ENCODE measurements at places on chromosomes 7 and 10.

DNA sequence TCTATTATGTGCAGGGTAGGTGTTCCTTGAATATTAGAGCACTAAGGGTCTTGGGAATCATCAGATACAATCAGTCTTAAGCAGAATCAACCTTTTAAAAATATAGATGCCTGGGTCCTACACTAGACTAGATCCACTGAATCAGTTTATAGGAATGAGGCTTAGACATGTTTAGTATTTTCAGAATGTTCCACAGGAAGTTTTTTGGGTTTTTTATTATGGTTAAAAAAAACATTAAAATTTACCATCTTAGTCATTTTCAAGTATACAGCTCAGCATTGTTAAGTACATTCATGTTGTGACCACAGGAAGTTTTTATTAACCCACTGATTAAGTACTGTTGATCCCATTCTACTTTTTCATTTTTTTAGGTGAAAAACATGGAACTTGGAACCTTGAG lies 135.7 kb downstream of the LCOR start:
- no peak for DNase-seq

DNA sequence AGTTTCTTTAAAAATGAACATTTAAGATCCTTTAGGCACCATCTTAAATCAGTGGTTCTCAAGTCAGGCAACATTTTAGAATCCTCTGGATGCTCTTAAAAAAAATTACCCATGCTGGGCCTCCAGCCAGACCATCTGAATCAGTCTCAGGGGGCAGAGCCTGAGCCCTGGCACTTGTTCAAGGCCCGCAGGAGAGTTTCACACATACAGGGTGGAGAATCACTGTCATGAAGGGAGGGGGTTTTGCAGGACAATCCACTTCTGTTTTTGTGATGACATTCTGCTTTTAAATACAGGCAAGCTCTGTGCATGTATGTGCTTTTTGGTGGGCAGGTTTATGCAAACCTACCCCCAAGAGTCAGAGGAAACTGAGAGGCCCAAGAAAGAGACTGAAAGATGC lies 268.6 kb downstream of the SEC23IP start:
- no peak for DNase-seq

DNA sequence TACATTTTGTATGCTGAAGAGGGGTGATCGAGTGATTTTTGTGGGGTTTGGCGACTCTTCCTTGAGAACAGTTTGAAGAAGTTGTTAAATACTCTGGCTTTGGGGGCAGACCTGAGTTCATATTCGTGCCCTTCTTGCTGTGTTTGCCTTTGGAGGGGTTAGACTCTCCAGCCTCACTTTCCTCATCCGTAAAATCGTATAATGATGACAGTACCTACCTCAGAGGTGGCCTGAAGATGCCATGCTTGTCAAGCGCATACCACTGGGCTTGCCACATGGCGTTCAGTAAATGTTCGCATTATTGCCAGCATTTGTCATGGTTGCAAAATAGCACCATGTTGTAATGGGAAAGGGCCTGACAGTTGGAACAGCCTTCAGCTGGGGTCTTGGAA lies 1.3 kb downstream of the STK17A start:
- no peak for DNase-seq

DNA sequence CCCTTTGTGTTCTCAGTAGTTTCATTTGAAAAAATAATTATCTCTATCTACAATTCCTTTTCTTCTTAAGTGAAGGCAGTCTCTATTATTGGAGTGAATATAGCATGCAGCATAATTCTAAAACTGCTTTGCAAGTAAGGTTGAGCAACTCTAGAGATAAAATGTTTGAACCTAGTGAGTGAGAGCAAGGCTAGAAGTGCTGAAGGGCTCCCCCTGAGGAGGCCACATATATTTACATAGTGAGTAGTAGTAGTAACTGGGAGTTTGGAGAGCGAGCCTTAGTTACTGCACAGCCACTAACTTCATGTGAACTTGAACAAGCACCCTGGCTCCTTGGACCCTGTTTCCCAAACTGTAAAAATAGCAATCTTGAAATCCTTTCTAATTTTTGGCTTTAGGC lies 141.5 kb upstream of the DKK1 start:
- DNase-seq: no peak

DNA sequence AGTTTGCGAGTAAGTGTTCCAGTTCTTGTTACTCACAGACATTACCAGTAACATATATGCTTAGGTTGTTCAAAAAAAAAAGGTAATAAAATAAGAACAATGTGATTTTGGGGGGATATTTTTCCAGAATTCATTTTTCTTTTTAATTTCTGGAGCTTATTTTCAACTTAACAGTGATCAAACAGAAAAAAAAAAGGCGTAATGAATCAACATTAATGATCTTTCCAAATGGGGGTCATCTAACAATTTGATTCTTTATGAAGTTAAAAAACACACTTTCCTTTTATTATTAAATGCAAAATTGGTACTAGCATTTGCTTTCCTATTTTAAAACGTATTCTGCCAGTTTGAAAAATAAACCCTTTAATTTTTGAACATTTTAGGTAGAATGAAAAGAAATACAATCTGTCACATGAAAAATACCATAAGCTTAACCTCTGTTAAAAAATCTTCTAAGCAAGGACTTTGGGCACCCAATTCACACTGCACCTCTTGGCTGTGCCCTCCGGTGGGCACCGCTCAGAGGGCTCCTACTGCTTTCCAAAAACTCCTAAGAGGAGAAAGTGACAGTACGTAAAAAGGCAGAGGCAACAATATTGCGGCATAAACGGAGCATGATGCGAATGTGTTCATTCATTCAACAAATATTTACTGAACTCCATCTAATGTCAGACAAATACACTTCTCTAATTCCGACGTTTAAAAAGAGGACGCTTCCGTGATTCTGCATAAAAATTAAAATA lies 32.6 kb downstream of the CNPY1 start:
- DNase-seq: no peak

DNA sequence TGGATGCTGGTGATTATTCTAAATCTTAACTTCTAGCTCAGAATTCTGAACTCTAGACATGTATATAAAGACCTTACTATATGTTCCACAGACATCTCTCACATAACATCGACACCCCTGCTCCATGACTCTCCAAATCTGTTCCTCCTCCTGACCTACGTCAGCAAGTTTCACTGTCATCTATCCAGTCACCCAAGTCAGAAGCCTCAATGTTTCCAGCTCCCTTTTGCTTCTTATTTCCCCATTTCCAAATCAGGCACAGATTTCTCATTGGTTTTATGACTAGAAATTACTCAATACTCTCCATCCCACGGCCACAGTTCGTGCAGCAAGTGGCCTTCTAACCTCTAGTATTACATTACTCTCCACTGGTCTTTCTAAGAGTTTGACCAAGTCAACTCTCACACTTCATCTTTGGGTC lies 28.5 kb downstream of the EPC1 start:
- no peak for DNase-seq

GRCh38 chr10:28559618-28560017 lies 26.7 kb downstream of the WAC start:
- no peak for DNase-seq

GRCh38 chr10:84632866-84633265 lies 304.5 kb downstream of the CCSER2 start:
- no peak for DNase-seq

DNA sequence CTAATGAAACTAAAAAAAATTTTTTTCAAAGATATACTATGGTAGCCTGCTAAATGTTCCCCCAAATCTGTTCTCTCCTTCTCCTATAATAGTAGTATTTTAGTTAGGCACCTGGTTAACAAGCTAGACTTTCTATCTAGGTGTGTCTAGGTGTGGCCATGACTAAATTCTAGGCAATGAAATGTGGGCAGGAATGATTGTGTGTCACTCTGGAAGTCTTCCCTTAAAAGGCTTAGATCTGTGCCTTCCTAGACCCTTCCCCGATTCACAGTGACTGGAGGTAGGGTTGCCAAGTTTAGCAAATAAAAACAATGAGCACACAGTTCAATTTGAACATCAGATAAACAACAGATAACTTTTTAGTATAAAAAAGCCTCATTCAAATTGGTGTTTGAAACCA lies 8.3 kb upstream of the ARHGAP21 start:
- no peak for DNase-seq

DNA sequence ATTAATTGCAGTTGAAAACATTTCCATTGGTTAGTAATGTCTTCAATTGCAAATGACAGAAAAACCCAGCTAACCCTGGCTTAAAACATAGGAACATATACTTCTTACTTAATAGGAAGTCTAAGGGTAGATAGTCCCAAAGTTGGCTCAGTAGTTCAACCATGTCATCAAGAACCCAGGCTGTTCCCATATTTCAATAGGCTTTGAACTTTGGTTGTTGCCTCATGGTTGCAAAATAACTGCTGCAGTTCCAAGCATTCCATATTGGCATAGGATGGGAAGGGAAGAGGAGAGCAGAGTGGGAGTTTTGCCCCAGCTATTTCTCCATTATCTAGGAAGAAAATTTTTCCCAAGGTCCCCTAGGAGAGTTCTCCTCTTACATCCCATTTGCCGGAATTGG lies 81.4 kb upstream of the EEPD1 start:
- DNase-seq: no peak

GRCh38 chr10:85993840-85994507 lies 372.6 kb downstream of the GRID1 start:
- DNase-seq: no peak

GRCh38 chr10:23413629-23414089 lies 25.2 kb upstream of the OTUD1 start:
- DNase-seq: no peak

DNA sequence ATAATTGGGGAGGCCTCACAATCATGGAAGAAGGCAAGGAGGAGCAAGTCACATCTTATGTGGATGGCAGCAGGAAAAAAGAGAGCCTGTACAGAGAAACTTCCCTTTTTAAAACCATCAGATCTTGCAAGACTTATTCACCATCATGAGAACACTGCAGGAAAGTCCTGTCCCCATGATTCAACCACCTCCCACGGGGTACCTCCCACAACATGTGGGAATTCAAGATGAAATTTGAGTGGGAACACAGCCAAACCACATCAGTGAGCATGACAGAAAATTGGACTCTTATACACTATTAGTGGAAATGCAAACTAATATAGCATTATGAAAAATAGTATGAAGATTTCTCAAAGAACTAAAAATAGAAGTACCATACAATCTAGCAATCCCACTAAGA lies 271.2 kb downstream of the MAGI2 start:
- no peak for DNase-seq

- no peak for DNase-seq
Measured at GRCh38 chr7:36185092-36185491, 32.0 kb downstream of the EEPD1 start.

DNA sequence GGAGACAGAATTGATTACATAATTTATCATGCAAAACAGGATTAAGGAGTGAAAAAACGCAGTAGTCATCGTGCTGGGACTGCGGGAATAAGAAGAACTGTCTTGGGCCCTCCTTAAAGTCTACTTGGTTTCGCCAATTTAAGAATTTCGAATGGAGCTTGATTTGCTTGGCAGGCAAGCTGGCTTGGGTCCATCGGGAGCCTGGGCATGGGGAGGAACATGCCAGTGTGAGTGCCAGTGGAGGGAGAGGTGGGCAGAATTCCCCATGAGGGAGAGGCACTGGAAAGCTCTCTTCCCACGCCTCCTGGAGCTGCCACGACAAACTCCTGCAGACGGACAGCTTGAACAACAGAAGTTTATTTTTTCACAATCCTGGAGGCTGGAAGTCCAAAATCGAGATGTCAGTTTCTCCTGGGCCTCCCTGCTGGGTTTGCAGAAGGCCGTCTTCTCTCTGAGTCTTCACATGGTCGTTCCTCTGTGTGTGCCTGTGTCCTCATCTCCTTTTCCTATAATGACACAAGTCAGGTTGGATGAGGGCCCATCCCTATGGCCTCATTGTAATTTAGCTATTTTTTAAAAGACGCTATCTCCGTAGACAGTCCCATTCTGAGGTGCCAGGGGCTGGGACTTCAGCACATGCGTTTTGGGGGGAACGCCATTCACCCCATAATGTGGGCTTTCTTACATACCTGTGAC lies 528.7 kb upstream of the DPP6 start:
- DNase-seq: no peak

DNA sequence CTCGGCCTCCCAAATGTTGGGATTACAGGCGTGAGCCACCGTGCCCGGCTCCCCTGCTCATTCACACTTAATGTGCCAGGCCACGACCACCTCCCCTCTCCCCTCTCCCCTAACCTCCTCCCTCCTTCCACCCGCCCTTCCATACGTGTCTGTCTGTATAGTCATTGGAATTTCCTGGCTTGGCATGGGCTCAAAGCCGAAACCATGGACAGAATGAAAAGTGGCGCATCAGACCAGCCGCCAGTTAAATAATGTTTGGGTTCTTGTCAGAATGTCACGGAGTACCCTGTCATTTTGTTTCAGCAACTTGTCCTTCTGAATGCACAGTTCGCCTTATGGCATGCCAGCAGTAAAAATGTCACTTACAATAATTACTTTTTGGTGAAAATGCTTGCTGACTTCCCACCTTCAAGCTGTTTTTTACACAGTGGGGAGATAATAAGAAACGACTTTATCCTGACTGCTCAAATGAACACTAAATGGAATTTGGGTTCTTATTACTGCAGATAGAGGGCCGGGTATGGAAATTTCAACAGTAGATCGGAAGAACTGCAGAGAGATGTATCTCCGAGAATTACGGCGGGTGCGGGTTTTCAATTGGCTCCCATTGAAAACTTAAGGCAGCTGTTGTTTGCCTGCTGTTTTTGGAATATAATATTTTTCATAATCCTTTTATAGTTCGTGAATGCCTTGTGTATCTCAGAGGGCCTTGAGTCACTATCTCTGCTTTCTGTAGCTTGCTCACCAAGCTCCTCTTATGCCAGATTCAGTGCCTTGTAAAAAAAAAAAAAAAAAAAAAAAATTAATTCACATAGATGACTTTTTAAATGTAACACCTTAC lies 65.5 kb upstream of the SH2B2 start:
- no peak for DNase-seq

DNA sequence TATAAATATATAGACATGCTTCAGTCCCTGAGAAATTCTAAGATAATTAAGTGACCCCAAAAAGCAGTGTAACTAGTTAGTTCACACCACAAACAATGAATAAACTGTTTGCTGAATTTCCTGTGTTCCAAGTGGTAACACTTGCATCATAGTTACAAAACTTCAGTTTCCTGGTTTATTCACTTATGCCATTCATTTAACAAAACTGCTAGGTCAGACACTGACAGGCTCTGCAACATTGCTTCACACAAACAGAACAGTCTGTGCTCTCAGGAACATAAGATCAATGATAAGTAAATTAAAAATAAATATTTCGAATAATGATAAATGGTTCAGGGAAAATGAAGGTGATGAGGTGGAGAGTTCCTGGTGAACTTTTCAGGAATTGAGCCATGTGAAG lies 133.3 kb upstream of the NAMPT start:
- no peak for DNase-seq

GRCh38 chr7:72213769-72214168 lies 198.4 kb downstream of the CALN1 start:
- no peak for DNase-seq

- no peak for DNase-seq
Measured at GRCh38 chr10:27244976-27245375, 4.4 kb upstream of the ACBD5 start.
